ENCODE measurements at places on chromosomes 5 and 9.

- DNase-seq: no peak
Measured at GRCh38 chr5:133309984-133310621, 258.3 kb downstream of the HSPA4 start.

- no peak for DNase-seq
Measured at GRCh38 chr5:34562791-34563190, 93.3 kb upstream of the RAI14 start.

DNA sequence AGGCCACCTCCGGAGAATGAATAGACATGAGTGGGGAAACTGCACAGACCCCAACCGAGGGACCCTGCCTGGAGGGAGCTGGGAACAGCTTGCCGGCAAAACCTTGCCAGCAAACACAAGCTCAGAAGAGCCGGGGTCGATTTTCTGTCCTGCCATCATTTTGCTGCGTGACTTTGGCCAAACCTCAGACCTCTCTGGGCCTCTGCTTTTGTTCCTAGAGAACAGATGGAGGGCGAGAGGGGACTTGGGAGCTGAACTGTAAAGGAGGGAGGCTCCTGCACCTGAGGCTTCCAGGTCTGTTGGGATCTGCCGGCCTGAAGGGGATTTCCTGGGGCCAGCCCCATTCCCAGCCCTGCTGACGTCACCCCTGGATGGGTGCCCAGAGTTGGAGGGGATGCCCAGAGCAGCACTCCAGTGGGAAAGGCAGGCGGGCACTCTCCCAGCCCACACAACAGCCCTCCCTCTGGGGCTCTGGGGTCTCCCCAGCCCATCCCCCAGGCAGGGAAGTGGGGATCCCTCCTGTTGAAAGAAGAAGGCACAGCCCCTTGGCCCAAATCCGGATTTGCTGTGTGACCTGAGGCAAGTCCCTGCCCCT is 40.4 kb upstream of the SYNPO start:
- DNase-seq: no peak

DNA sequence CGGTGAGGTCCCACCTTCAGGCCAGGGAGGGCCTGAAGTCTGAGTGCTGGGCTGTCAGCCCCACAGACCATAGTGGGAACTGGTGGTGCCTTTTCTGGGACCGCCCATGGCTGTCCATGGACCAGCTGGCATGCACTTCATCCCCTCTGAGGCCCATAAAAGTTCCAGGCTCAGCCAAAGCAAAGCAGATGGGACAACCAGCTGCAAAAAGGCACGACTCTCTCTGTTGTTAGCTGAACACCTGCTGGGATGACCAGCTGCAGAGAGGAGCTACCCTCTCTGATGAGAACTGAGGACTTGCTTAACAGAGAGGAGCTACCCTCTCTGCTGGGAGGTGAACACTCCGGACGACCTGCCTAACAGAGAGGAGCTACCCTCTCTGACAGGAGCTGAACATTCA is 844.3 kb upstream of the DMAC1 start:
- DNase-seq: no peak

GRCh38 chr9:121914604-121915303 is 178.4 kb downstream of the TTLL11 start:
- no peak for DNase-seq

- no peak for DNase-seq
Measured at GRCh38 chr5:168401880-168402279, 84.4 kb upstream of the RARS1 start.

GRCh38 chr5:666816-667498 is 26.2 kb downstream of the TPPP start:
- no peak for DNase-seq

GRCh38 chr9:29211580-29212396 is 1638.5 kb upstream of the C9orf72 start:
- DNase-seq: no peak

- DNase-seq: no peak
Measured at GRCh38 chr5:38634568-38635369, 78.3 kb upstream of the LIFR start.

- DNase-seq: no peak
Measured at GRCh38 chr5:28328681-28329080, 1290.3 kb upstream of the CDH9 start.

DNA sequence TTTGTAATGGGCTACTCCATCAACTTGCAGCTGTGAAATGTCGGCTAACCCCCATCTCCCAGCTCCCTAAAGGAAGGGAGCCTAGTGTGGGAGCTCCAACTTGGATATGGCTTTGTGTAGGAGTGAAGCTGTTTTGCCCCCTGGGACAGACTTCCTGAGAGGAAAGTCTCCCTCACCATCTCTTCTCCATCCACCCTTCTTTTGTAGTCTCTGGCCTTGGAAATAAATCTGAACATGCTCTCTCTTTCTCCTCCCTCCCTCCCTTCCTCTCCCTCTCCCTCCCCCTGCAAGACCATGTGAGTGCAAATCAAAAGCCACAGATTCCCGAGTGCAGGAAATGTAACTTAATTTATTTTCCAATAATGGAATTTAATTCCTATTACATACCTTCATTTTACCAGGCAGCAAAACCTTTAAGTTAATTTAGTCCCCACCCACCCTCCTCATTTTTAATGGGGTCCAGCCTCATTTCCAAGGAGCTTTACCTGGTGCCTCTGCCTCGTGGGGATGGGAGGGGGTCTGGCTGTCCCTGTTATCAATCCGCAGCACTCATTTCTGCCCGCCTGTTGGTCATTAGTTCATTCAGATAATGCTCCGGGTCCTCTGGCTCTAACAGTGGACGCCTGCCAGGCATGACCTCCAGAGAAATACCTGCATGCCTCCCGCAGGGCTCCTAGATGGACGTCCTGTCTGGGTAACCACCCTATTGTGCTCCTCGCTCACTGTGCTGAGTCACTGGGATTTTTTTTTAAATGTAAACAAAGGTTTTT is 122.9 kb upstream of the TAF11L2 start:
- no peak for DNase-seq

DNA sequence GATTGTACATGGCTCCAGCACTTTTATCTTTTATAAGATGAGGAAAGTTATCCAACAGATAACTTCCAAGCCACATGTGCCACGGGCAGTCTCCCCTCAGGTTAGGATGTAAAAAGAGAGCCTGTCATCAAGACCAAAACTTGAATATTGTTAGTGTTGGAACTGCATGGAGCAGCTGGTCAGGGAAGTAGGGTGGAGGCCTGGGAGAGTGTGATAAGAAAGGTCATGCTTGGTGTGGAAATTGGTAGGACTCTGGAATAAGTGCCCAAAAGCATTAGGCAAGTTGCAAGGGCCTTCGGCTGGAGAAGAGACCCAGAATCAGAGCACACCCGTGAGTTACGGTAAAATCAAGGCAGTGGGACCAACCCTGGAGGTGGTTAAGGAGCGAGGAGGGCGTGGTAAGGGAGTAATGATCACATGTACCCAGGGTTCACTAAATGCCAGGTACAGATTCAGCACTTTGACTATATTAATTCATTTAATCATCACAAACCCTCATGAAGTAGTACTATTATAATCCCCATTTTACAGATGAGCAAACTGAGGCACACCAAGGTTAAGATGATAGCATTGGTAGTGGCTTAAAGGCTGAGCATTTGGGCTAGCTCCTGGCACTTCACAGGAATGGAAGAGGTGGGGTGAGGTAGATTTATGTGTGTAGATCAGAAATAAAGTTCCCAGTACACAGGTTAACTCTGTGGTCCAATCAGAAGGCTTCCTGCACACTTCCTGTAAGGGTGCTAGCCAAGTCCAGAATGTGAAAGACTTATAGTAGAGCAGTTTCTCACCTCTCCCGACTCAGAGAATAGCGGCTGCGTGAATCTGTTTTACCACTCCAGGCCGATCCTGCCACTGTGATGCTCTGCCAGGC is 96.5 kb upstream of the ZNF608 start:
- DNase-seq: no peak

GRCh38 chr9:97895695-97896332 is 26.5 kb downstream of the TRMO start:
- no peak for DNase-seq

DNA sequence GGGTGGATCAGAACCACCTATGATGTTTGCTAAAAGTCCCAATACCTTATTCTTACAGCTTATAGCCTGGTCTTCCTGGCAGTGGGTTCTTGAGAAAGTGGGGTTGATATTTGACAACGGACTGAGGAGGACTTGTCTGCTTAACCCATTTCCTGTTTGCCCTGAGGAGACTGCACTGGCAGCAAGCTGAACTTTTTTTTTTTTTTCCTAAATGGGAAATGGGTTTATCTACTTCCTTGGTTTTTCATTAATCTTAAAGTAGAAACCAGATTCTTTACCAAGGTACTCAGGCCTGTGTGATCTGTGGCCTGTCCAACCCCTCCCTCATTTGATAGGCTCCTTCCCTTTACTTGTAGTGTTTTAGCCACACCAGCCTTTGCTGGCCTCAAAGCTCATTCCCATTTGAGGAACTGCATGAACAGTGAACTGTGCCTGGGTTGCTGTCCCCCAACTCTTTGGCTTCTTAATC is 47.1 kb downstream of the C9orf57 start:
- no peak for DNase-seq

GRCh38 chr9:134069480-134070399 is 1.9 kb upstream of the BRD3 start:
- DNase-seq: no peak
